ENCODE measurements at places on chromosomes 6 and 20.

- no peak for DNase-seq
Measured at GRCh38 chr6:133157995-133158394, 83.2 kb upstream of the EYA4 start.

DNA sequence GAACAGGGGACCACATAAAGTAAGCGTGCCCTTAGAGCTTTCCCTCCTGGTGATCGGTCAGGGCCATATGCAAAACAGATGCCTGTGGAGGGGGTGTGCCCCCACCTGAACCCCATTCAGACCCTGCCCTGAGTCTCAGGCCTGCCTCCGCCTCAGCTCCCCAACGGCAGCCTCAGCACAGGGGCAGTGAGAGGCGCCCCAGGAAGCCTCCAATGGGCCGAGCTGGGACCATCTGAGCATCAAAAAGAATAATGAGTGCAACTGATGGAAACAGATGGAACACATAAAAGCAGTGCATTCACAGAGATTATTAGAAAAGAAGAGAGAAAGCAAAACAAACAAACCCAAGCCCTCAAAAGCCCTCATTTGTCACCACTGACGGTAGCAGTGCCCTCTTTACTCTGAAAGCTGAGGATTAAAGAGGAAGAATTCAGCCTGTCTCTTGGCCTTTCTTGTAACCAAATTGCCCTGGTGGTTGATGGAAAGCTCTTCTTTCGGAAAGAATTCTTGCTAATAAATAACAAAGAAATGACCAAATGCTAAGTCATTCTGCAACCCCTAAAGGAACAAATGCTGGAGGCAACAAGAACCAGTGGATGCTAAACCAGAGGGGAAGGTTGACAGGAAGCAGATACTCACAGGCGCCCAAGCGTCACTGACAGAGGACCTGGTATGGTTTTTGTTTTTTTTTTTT lies 6.8 kb downstream of the ADISSP start:
- no peak for DNase-seq

DNA sequence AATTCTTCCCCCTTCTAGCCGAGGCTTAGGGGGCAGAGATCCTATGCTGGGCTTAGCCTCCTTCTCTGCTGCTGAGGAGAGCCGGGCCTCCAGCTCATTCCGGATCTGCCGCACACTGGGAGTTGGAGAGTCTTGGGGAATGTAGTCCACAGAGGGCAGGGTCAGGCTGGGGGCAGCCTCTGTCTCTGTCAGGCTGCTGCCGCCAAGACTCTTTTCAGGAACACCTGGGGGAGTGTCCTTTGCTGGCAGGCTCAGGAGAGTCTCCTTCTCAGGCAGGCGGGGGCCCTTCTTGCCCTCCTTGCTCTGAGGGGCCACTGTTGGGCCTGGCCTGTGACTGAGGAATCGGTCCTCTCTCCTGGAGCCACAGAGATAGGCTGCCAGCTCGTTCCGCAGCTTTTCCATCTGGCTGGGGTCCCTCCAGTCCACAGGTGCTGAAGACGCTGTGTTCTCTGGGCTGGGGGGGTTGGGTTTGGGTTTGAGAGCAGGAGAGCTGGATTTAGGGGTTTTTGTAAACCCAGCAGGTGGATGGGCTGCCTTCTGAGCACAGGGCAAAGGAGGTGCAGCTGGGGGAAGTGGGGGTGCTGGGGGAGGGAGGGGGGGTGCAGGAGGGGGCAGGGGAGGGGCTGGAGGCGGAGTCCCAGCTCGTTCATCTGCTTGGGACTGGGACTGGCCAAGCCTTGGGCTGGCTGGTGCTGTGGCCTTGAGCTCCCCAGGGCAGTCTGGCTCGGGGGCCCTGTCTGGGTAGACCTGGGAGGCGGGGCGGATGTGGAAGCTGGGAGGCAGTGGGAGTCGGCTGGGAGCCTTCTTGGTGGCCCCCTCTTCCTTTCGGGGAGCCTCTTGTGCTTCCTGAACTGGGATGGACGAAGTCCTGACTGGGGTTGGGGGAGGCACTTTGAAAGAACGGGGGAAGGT lies 36.1 kb downstream of the C6orf132 start:
- DNase-seq: no peak

DNA sequence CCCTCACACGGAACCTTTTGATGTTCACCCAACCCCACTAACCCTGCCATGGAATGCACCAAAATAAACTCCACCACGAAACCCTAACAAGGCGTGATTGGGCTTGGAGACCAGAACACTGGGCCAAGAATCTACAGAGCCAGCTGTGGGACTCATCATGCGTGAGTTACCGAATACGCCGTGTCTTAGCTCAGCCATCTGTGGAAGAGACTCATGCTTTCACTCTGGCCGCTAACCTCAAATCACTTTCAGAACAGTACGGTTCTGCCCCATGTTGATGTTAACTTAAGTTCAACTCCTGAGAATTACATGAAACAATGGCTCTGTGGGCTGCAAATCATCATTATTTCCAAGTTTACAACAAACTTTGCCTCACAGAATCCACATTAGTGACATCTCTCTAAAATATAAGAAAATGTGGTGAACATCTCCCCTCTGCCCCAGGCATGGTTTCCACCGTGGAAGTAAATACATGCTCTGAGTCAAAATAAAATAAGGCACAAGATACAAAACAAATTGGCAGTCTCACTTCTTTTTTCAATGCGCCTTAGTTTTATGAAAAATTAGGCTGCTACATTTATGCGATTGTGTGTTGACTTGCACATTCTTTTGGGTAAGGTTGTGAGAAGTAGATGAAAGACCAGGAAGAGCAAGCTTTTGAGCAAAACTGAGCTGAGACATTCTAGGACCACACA lies 308.9 kb upstream of the EXOC2 start:
- no peak for DNase-seq

- no peak for DNase-seq
Measured at GRCh38 chr20:44592366-44592765, 10.0 kb downstream of the PKIG start.

DNA sequence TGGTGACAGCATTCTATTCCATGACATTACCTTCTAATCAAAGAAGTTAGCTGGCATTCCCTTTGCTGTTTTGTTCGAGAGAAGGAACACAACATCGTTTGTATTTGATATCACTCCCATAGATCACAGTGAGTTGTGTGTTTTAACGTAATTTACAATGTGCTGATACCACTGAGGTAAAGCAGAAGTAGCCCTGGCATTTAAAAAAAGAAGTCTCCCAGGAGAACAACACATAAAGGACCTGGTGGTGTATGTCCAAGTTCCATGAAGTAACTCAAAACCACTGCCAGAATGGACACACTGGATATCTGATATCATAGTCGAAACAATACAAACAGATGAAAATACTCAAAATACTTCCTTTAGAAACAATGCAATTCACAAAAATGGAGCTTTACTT lies 351.7 kb downstream of the RNGTT start:
- DNase-seq: no peak

DNA sequence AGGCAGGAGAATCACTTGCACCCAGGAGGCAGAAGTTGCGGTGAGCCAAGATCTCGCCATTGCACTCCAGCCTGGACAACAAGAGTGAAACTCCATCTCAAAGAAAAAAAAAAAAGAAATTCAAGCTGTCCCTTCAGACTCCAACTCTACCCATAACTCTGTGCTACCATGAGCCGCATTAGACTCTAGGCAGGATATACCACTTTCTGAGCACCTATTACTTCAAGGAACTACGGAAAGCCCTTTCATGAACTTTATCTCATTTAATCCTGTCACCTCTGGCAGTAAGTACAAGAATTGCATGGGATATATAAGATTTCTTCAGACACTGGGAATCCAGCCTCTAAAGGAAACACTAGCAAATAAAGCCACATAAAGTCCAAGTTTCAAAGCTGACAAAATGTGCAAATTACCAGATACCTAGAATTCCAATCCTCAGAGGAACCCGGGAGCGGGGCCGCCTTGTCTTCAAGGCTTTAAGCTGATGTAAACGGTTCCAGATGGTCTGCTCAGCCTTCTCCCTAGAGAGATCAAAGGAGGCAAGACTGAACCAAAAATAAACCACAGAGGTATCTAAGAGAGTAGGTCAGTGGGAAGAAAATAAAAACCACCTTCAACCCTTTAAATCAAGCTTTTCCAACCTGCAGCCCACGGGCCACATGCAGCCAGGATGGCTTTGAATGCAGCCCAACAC lies 9.4 kb downstream of the CDK5RAP1 start:
- no peak for DNase-seq

DNA sequence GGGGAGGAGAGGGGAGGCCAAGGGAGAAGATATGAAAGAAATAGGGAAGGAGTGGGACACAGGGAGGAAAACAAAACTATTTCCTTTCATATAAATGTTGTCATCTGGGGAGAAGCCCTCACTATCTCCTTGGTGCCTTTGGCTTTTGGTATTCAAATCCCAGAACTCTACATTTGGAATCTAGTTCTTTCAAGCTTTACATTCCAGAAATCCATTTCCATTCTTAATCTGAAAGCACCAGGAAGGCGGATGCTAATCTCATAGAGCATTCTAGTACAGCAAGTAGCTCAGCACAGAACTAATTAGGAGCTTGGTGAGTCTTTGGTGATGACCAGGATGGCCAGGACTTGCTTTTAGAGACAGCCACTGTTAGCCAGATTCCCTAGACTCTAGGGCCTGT lies 177.9 kb downstream of the KIF16B start:
- no peak for DNase-seq

- no peak for DNase-seq
Measured at GRCh38 chr6:17013701-17014100, 88.1 kb upstream of the STMND1 start.

GRCh38 chr20:10540636-10541493 lies 105.8 kb downstream of the SLX4IP start:
- no peak for DNase-seq

Data from activated T-helper 9 cell treated with anti-CD3 and anti-CD28 coated beads, Interleukin-2, amount 50 U/mL, for 16 hours (primary cell).